NCI-H510A treated with DMSO at 0.1 percent for 48 hours (cell line): ENCODE measurements at places on chromosomes 2 and 18.
A peak's percentile ranks its signal among the peaks of the same experiment; 100 is the strongest.

GRCh38 chr2:36289731-36290130, 65.8 kb upstream of the CRIM1 start:
- no peak for DNase-seq

DNA sequence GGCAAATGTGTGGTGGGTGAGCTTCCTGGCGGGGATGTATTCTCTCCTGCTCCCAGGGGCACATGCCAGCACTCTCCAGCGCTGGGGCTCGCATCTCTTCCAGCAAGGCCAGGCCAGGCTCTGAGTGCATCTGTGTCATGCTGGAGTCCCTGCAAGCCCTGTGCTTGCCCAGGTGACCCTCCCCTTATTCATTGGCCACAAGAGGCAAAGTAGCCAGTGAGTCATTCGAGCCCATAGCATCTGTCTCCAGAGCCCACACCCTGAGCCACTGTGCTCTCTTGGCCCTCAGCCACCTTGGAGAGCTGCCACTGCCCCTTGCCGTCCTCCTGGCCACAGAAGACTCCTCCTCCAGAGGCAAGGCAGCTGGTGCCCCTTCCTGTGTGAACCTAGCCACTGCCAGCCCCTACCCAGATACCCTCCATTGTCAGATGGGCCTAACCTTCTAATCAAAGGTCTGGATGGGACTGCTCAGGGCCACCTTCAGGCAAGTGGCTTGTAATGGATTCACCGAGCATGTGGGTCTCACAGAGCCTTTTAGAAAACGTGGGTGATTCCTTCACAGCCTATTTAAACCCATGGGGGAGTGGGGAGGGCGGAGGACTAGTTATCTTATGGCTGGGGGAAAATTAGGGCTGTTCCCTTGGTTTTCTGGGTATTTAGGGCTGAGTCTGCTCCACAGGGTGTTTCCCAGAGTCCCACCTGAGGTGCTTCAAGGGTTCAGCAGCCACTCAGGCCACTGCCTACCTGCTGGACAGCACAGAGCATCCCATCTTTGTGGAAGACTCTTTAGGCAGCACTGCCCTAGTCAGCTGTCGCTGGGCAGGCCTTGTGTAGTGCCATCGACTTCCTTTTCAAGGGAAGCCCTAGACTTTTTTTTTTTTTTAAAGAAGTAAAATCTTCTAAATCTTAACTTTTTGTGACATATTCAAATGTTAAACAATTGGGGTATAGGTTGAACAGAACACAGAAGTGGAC, 137.4 kb downstream of the ACOXL start:
- DNase-seq: no peak

DNA sequence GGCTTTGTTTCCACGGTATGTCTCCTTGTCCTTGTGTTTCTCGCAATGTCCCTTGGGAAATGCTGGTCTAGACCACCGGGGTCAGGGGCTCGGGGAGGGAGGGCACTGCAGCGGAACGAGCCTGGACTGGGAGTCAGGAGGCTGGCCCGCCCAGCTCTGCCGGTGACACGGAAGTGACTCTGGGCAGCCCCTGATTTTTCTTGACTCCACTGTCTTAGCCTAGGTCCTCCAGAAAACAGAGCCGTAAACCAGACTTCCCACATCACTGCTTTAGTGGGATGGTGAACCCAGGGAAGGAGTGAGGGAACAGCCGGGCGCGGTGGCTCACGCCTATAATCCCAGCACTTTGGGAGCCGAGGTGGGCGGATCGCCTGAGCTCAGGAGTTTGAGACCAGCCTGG, 144.2 kb downstream of the ASB1 start:
- DNase-seq: no peak

DNA sequence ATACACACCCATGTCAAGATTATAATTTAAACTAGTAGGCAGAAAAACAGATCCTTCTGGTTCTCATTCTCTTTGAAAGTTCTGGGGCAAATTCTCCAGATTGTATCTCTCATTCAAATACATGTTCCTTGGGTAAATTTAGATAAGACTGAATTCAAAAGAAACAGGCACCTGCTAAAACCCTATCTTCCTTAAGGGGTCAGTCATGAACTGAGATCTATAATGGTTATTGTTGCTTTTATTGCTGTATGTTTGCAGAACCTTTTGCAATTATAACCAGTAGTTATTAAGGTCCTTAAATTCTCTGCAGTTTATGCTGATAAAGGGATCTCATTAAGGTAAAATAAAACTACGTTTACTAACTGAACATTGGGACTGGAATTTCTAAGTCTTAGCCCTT, 83.5 kb downstream of the MYO5B start:
- no peak for DNase-seq

- no peak for DNase-seq
Measured at GRCh38 chr2:200033929-200034328, 78.5 kb downstream of the MAIP1 start.

DNA sequence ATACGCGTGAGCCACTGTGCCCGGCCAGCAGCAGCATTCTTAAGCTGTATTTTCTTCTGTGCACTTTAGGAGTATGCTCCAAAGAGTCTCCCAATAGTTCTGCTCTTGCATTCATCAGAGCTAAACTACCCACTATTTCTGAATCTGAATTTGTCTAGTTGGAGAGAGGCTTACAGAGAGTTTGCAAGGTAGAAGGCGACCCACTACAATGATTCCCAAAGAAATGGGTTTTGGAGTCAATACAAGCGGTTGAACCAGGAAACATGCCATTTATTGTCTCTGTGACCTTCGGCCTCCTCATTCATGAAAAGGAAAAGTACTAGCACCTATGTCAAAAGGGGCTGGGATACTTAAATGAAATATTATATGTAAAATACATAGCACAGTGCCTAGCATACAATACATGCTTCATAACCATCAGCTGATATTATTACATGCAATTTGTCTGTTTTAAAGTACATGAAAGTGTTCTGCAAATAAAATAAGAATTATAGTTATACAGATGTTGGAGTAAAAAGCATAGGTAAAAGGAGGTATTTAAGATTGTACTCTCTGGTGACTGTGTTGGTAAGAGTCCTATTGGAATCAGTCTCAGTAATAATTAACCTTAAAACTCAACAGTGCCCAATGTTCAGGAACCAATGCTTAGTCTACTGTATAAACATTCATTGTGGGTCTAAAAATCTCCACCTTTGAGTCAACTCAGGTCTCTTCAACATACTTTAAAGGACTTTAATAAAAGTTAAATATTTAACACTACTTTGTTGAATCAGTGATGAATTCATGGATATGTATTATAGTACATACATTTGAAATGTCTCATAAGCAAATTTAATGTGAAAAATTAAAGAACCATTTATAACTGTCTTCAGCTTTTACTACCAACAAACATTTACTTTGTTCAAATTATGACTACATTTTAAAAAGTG, 89.8 kb upstream of the GRB14 start:
- no peak for DNase-seq

GRCh38 chr18:13465476-13465875, 246.9 kb downstream of the LDLRAD4 start:
- DNase-seq: no peak

DNA sequence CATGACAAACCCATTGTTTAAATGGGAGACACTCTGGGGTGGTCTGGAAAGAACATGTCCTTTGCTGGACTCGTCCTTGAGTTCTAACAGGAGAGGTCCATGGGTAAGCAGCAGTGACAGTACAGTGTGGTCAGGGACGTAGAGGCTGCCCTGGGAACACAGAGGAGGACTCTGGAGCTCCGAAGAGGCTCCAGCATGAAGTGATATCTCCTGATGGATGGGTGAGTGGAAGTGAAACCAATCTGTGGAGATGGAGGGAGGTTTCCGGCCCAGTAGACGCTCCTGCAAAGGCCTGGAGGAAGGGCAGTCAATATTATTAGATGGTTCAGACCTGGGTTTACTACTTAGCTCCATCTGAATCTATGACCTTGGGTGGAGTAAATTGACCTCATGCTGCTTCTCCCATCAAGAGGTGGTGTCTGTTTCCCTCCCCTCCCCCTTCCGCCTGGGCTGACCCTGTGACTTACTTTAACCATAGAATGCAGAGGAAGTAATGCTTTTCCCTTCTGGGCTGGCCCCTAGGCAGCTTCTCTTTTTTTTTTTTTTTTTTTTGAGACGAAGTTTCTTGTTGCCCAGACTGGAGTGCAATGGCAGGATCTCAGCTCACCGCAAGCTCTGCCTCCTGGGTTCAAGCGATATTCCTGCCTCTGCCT, 2.3 kb upstream of the TFCP2L1 start:
- no peak for DNase-seq

DNA sequence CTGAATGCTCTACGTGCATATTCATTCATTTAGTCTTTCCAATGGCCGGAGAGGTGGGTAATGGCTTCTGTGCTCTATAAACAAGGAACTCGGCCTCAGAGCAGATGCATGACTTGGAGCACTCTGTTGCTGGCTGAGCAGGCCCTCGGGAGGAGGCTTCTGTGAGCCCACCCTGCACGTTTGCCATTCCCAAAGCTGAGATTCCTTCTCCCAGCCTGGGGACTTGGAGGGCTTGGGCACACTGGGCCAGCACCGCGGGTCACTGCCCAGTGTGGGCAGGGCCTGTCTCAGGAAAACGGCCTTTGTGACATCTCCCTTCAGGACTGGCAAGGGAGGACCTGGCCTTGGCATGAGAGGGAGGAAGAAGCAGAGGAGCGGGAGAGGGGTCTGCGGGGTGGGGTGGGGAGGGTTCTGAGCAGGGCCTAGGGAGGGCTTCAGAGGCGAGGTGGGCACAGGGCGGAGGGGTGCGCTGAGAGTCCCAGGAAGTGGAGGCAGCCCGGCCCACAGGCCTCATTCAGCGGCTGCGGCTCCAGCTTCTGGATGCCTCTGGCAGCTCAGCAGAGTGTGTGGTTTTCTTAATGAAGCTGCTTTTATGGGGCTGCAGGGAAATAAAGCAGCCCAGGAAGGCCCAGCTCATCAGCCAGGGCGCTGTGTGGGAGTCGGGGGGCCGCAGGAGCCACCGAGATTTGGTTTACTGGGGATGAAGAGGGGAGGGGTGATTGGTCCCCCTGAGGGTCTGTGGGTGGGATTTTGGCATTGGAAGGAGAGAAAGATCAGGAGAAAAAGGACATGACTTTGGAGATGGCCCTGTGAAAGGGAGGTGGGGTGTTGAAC, 51.7 kb upstream of the OTOF start:
- DNase-seq: no peak

- DNase-seq: no peak
Measured at GRCh38 chr2:14776216-14776615, 143.7 kb downstream of the LRATD1 start.

GRCh38 chr18:21038201-21038600, 73.4 kb downstream of the ROCK1 start:
- no peak for DNase-seq

DNA sequence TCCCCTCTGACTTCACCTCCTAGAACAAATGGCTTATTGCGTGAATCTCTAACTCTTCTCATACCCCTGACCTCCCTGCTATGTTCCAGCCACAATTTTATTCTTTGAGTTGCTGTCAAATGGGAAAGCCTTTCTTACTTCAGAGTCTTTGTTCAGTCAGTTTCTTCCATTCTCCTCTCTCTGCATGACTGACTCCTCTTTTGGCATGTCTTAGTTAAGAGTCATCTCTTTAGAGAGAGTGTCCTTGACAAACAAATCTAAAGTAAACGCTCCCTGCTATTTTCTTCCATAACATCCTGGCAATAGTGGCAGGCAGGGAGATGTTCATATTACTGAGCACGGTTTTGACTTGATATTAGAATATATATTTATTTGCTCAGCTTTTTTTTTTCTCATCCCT, 170.7 kb upstream of the ERBB4 start:
- DNase-seq: no peak

GRCh38 chr18:12890964-12891363, 6.9 kb upstream of the PTPN2 start:
- no peak for DNase-seq

- peak; percentile 57 for DNase-seq
Measured at GRCh38 chr2:158753641-158754611, 41.2 kb upstream of the DAPL1 start.
